Stimulated activated CD8-positive, alpha-beta memory T cell treated with anti-CD3 and anti-CD28 coated beads, Interleukin-4, amount 100 ng/mL, for 1 hour (primary cell): ENCODE measurements at places on chromosomes 11 and 22.
A peak's percentile ranks its signal among the peaks of the same experiment; 100 is the strongest.

DNA sequence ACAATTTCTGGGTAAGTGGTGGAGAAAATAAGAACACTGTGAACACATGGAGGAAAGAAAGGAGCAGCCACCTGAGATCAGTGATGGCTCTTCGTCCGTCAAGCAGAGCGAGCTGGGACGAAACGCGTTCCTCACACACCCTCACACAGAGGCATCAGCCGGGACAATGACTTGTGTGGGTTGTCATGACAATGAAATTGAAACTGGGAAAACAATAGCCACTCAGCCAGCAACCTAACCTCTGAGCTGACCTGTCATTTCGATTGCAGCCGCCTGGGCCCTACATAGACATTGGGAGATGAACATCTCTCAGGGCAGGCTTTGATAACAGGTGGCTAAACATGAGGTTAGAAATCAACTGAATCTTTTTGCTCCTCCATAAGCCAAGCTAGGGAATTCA is 51.3 kb downstream of the TRIM29 start:
- no peak for DNase-seq

DNA sequence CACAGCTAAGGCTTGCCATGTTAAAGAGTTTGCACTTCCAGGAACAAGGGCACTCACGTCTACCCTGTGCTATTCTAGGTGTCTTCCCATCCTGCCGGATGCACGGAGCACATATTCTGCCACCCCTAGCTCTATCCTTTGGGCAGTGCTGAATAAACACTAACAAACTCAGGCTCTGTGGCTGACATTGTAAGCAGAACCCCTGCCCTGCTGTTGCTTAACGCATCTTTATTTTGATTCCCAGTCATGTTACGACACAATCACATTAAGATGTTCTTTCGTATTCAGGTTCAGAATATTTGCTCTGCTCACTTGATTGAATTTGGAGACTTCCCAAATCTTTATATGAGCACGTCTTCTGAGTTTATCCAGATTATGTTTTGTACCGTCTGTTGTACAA is 3.7 kb upstream of the HDHD5 start:
- DNase-seq: no peak

DNA sequence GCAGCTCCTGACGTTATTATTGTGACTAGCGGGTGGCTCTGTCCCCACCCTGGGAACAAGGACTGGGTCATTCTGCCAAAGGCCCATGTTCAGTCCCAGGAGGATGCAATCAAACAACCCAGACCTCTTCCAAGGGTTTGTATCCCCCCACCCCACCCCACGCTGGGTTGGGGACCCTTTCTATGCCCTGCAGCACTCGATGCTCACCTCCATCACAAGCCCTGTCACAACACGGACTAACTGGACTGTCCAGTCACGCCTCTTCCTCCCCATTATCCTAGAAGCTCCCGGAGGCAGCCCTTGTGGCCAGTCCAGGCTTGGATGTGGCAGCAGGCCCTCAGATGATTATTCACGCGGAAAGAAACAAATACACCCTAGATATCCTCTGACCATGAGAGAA is 3.7 kb downstream of the SHANK2 start:
- DNase-seq: no peak

GRCh38 chr22:40128989-40129388 is 48.7 kb upstream of the TNRC6B start:
- DNase-seq: peak; percentile 2

GRCh38 chr22:19713245-19713644 is 1.1 kb upstream of the SEPTIN5 start:
- DNase-seq: no peak

- no peak for DNase-seq
These were observed 180.0 kb downstream of the CTTN start for GRCh38 chr11:70578371-70578770.

DNA sequence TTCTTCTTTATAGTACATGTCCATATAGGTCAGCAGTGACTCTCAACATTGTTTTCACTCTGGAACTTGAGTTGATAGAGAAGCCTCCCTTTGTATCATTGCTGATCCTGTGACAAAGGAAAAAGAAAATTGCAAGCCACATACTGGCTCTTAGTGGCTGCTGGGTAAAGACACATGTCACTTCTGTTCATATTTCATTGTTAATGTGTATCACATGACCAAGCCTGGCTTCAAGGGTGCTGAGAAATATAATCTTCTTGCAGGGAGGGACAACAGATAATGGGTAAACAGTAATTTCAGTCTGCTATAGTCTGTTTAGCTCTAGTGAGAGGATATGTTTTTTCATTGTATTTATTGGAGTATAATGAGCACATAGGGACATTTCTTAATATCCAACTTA is 173.3 kb downstream of the PGR start:
- no peak for DNase-seq

DNA sequence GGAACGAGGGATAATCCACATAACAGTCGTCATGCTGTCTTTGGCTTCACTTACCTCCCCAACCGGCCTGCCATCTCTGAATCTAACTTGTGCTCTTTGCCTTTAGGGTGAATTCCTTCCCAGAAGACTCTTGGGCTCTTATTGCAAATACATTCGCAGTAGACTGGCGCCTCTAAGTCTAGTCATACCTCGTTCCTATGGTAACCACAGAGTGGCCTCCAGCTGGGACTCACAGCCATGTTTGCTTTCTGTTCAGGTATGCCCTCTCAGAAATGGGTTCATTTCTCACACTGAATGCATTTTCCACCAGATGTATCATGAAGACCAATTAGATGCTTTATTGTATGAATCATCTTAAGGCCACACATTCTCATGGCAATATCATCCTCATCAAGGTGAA is 112.7 kb downstream of the FAR1 start:
- no peak for DNase-seq

DNA sequence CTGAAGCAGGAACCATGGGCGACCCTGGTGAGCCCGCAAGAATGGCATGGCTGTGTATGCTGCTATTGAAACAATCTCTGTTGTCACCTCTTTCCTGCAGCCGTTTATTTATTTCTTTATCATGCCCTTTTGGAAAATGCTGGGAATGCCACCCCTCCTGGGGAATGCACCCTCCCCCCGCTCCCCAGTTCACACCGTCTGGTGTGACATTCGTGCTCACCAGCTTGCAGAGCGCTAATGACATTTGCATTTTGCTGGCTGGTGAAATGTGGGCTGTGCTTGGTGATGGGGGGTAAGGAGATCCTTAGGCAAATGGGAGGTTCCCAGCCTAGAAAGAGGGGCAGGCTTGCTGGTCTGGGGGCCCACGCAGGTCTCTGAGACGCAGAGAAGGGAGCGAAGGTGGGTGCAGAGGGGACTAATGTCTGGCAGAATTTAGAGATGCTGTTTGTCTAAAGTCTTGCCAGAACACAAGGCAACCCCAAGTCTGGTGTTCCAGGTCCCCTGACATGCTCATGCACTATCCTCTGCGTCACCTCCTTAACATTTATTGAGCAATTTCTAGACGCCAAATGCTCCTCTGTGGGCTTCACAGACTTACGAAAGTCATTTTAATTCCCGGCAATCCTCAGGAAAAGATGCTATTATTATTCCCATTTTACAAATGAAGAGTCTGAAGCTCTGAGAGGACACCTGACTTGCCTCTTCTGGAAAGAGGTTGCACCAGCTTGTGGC is 91.7 kb downstream of the TP53I11 start:
- no peak for DNase-seq

DNA sequence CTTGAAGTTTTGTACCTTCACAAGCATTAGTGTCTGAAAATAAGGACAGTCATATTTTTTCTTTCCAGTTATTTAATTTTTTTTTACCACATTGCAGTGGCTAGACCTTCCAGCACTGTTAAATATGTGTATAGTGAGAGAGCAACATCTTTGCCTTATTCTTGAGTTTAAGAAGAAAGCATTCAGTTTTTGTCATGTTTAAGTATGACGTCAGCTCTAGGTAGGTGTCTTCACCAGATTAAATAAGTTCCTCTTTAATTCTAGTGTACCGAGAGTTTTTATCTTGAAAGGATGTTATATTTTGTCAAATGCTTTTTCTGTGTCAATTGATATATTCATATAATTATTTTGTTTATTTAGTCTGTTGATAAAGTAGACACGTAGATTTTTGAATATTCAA is 258.8 kb downstream of the FAM181B start:
- no peak for DNase-seq

DNA sequence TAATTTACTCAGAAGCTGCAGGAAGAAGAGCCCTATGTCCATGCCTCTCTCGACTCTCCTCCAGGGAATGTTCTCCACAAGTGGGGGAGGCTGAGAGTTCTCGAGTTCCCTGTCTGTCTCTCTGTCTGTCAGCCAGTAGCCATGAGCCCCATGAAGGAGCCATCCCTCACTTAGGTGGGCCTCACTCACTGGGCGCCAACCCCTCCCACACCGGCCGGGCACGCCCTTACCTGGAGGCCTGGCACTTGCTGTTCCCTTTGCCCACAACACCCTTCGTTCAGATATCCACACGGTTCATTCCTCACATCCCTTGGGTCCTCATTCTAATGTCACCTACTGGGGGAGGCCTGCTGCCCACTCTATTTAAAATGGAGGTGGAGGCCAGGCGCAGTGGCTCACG is 14.2 kb upstream of the IL10RA start:
- no peak for DNase-seq

DNA sequence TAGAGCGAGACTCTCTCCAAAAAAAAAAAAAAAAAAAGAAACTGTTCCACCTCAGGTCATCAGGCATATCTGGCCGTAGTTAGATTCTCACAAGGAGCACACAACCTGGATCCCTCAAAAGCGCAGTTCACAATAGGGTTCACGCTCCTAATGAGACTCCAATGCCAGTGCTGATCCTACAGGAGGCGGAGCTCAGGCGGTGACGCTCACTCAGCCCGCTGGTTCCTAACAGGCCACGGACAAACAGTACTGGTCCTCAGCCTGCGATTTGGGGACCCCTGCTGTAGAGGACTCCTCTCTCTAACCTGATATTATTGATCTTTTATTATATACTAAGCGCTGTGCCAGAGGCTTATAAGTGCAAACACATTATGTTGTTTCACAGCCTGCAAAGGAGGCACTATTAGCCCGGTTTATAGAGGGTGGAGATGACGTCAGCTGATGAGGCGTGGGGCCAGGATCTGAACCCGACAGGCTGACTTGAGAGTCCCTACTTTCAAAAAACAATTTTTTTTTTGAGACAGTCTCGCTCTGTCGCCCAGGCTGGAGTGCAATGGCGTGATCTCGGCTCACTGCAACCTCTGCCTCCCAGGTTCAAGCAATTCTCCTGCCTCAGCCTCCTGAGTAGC is 4.9 kb upstream of the MAFF start:
- DNase-seq: no peak

DNA sequence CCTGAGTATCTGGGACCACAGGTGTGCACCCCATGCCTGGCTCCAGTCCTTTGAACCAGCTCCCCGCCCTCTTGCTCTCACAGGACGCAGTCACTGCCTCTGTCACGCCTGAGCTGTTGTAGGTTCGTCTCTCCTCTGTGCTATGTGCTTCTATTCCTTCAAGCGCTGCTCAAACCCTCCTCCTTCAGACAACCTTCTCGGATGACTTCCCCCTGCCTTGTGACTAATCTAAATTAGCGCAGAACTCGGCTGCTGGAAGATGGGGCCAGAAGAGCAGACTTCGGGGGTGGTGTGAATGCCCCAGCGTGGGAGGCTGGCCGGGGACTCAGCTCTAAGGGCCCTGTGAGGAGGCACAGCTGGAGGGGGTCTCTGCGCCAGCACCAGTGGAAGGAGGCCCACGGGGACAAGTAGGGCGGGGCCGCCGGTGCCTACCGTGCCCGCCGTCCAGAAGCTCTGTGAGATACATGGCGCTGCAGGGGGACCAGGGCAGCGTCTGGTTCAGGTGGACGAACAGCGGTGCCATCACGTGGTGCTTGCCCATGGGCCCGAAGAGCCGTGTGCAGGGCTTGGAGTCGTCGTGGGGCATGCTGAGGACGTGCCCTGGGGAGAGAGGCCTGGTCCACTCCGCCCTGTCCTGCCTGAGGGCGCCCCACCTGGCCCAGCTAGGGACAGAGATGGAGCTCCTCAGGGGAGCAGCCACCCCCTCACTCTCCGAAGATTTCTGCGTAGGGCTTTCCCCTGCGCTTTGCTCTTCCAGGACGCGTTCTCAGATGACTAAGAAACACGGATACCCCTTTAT is 12.5 kb downstream of the ADAMTS8 start:
- DNase-seq: no peak

GRCh38 chr11:117428856-117429229 is 101.2 kb downstream of the CEP164 start:
- no peak for DNase-seq

GRCh38 chr22:31085493-31085824 is 4.3 kb downstream of the SMTN start:
- DNase-seq: no peak

- no peak for DNase-seq
These were observed 3.3 kb upstream of the ANKRD13D start for GRCh38 chr11:67285541-67286498.

DNA sequence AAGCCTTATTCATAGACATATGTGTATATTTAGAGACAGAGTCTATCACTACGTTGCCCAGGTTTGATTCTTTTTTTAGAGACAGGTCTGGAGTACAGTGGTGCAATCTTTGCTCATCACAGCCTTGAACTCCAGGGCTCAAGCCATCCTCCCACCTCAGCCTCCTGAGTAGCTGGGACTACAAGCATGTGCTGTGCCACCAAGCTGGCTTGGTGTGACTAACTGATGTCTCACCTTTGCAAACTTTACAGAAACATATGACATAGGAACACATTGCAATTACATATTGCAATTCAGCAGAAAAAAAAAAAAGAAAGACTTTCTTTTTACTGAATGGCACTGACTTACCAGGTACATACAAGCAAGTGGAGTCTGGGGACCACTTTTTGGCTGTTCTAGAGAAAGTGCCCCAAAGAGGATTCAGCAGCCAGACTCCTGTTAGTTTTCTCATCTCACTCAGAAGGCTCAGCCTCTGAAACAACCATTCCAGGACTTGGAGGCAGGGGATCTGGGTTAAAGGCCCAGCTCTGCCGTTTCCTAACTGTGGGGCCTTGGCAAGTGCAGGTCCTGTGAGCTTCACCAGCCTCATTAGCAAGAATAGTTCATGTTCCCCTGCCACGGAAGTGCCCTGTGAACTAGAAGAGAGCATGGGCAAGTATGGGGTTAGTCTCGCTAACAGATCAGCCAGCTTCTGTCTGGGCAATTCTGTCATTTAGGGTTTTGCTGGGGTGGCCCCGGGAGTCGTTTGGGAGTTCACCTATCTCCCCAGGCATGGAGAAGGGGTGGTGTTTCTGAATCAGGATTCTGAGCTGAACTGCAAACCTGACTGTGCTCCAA is 11.3 kb upstream of the NFAM1 start:
- DNase-seq: no peak

GRCh38 chr22:47228767-47229166 is 466.3 kb downstream of the TBC1D22A start:
- DNase-seq: no peak

DNA sequence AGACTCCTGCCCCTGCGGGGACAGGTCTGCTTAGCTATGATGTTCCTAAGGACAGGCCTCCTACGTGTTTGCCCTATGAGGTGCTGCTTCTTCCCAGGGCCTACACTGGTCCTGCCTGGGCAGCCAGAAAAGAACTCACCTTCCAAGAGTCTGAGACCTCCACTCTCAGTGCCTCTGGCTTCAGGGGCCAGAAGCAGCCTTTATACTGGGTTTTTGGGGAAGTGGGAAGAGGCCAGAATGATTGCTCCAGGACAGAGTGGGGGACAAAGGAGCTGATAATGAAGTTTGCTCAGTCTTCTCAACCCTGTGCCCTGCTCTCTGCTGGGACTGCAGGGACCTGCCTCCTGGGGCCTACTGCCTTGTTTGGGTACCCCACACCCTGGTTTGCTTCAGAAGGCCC is at the start of gene PRG3:
Gene PRG3, minus strand, starts transcription at position 176 of the 400 bp plus-strand sequence. CDS start 442 bp downstream, outside the sequence.
- DNase-seq: no peak

- no peak for DNase-seq
These were observed 81.3 kb upstream of the TP53I11 start for GRCh38 chr11:45031912-45032519.

- no peak for DNase-seq
These were observed 65.1 kb downstream of the C11orf65 start for GRCh38 chr11:108402241-108402640.

- DNase-seq: no peak
These were observed 454.7 kb upstream of the DDI1 start for GRCh38 chr11:103581760-103582159.
